ENCODE measurements at places on chromosomes 7 and 10.

DNA sequence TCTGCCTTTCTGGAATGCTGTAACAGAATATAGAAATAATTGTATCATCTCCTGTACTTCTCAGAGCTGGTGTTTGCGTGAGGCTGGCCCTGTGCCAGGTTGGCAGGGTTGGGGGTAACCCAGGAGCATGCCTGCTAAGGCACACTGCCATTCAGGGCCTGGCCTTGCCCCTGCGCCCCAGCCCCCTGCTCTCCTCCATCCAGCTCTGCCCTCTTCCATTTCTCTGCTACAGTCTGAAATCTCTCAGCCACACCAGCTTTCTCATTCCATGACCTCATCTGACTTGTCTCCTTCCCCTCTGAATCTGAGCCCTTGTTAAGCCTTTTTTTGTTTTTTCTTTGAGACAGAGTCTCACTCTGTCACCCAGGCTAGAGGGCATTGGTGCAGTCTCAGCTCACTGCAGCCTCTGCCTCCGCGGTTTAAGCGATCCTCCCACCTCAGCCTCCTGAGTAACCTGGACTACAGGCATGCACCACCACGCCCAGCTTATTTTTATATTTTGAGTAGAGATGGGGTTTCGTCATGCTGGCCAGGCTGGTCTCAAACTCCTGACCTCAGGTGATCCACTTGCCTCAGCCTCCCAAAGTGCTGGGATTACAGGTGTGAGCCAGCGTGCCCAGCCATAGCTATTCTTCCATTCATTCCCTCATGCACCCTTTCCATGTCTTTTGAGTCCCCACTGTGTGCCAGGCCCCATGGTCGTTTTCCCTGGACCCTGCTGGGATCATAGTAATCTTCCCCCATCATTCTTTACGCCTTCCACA is 206.8 kb downstream of the CUX1 start:
- DNase-seq, result no peak

DNA sequence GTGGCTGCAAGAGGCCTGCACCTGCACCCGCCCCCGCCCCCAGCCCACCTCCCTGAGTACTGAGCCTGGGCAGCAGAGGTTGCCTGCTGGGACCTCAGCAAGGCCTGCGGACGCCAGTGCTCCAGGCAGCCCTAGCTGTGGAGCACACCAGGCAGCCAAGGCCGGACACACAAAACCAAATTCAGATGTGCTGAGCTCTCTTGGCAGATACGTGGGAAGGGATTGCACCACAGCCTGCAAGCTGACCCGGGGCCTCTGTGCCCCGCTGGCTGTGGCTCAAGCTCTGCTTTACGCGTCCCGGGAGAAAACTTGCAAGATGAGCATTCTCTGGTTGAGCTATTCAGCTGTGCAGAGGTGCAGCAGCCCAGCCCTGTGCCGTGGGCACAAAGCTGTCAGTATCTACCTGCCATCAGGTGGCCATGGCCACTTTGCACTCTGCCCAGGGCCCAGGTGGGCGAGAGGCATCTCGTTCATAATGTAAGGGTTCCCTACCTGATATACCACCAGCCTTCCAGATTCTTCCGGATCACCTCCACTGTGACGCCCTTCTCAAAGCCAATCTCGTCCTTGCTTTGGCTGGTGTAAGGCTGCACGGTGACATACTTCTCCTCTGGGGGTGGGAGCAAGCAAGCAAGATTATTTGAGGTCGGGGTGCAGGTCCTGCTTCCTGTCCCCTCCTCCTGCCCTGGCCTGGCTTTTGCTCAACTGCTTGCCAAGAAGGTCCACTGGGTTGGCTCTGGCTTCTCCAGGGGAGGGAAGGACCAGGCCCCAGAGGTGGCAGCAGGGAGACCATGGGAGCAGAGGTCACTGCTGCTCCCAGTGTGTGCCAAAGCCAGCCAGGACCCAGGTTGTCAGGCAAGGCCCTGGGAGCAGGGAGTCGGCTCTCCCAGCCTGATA is 123.4 kb downstream of the NEURL1 start:
- no peak for DNase-seq

DNA sequence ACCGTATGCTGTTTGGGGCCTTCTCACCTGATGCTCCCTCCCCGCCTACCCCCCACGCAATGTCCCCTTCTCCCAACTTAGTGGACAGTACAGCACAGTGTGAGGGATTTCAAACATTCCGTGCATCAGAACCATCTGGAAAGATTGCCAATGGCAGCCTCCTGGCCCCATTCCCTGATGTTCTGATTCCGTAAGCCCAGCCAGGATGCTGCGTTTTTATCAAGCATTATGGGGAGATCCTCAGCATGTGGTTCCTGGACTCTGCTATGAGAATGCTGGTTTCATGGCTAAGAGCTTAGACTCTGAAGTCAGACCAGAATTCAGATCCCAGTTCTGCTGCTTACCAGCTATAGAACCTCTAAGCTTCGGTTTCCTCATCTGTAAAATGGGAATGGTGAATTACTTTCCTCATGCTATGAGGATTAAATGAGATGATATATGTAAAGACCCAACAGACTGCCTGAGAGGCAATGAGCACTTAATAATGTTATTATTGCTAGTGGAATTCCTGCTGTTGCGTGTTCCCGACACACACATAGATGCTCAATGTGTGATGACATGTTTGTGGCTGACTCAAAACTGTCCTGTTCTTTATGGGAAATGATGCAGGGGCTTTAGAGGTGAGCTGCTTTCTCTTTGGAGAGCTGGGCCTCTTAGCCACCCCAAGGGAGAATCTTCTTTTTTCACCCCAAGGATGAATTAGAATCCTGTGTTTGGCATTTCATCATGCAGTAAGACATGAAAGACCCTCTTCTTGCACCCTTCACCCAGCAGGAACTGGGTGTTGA is 60.8 kb upstream of the SMNDC1 start:
- no peak for DNase-seq

DNA sequence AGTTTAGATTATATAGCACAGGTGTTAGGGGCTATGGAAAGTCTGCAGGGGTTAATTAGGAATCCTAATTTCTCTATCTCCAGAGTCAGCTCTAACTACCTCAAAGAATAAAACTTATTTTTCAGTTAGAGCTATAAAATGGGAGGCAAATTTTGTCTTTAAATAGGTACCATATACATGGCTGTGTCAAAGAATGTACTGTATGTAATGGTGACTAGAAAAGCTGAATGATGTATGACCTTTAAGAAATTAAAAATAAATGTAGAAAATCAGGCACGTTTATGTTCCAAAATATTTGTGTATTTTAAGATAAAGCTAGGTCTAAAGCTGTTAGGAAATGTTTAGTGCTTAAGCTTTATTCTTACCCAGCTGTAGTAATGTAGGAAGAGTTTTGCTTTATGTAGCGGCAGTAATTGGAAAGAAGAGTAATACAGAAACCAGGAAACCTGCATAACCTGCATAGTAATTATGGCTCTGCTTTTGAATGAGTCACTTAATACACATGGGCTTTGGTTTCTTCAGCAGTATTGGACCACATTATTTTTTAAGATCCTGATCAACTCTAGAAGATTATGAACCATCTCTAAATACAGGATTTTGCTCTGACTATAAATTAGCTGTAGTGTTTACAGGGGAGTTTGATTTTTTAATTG is 85.0 kb downstream of the KMT2E start:
- no peak for DNase-seq

DNA sequence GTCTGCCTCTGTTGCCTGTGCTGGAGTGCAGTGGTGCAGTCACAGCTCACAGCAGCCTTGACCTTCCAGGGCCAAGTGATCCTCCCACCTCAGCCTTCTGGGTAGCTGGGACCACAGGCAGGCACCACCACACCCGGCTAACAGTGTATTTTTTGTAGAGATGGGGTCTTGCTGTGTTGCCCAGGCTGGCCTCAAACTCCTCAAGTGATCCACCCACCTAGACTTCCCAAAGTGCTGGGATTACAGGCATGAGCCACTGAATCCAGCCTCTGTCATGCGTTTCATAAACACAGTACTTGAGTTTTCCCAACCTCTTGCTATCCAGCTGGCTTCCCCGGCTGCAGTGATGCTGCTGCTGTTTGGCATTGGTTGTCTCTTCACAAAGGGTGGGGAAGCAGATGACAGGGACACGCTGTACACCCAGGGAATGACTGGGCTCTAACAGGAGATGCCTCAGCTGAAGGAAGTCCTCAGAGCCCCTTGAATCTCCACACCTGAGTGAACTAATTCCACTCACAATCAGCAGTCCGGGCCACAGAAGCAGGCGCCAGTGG is 191.5 kb downstream of the DIP2C start:
- no peak for DNase-seq

DNA sequence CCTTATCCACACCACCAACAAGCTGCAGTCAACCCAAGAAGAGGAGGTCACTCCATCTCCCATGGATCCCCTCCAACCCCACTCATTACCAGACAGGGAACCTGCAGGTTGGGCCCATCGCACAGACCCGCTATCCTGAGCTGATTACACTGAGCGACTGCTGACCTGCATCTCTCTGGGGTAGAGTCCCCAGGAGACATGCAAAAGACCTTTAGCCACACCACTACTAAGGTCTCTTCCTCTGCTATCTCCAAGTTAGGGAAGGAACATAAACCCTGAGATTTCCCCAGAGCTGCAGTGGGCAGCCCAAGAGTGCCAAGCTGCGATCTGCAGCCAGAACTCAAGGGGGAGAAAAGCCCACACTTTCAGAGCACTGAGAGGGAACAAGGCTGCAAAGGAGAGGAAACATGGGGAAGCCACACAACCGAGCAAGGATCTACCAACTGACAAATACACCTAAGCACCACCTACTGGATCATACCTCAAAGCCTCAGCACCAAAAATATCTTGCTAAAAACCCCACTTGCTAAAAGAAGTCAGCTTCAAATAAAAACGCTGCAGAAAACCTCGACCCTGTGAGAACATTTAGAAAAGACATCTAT is 298.2 kb downstream of the SORCS1 start:
- no peak for DNase-seq

- no peak for DNase-seq
Observed at GRCh38 chr7:29587195-29587808, 23.7 kb downstream of the PRR15 start.

GRCh38 chr7:104225451-104225850 is 17.6 kb upstream of the ORC5 start:
- no peak for DNase-seq

DNA sequence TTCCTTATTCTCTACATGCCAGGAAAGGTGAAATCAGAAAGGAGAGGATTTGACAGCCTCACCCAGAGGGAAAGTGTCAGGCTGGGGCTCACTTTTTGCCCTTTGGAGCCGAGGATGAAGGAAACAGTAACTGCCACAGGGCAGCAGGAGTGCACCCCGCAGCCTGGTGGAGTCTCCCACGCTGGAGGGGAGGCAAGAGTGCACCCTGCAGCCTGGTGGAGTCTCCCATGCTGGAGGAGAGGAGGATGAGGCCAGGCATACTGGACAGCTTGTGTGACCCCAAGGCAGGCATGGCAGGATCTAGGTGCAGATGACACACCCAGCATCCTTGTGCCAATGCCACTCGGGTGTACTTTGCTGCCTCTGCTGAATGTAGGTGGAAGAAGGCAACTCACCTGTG is 484.0 kb downstream of the DNAJB6 start:
- DNase-seq, result no peak

GRCh38 chr7:151024435-151025056 is at the start of gene ATG9B:
TSS of gene ATG9B (minus strand) at chr7:151024494. CDS start at chr7:151024423, 71 bp downstream.
- DNase-seq, result no peak

- DNase-seq, result no peak
Observed at GRCh38 chr7:96174812-96175211, 147.1 kb downstream of the SLC25A13 start.

DNA sequence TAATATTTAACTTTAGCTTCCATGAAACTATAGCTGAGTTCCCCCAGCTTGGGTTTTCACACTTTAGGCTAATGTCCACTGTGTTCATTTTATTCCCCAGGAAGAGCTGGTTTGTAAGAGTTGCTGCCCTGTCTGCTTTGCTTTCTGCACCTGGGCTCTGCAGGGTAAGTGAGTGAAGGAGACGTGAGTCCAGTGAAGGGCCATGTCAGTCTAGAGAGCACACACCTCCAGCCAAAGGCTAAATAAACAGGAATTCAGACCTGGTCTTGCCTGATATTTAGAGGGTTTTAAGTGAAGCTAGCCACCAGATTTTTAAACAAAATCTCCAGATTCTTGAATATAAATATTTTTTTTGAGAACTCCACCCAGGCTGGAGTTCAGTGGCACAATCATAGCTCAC is 24.5 kb upstream of the FZD1 start:
- DNase-seq, result no peak

DNA sequence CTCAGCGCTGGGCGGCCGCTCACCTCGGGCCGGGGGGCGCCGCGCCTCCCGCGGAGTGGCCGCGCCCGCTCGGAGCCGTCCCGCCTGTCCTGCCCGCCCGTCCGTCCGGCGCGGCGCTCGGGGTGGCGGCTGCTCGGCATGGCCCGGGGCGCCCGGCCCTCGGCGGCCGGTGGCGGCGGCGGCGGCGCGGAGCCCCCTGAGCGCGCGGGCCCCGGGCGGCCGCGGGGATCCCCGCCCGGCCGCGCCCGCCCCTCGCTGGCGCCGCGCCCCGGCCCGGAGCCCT is 338 bp downstream of the SDK1 start:
- DNase-seq, result no peak

DNA sequence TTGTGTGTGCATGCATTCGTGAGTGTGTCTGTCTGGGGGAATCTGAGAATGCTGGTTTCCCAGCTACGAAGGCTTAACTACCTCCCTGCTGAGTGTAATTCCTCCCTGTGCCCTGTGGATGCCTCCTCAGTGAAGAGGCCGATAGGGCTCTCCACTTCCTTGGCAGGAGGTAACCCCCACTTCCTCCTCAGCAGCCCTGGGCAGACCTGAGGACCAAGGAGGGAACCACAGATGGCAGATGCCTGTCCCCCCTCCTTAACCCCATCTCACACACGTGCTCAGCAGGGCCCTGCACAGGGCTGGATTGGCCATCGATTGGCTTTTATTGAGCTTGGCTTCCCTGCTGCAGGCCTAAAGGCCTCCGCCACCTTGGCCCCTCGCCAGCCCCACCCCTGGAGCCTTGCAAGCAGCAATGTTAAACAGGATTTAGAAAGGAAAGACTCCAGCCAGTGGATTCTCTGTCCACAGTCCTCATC is 45.6 kb upstream of the LRRC4 start:
- DNase-seq, result no peak

GRCh38 chr7:2247141-2247995 is 5.3 kb downstream of the NUDT1 start:
- DNase-seq, result no peak

- DNase-seq, result no peak
Observed at GRCh38 chr10:117131376-117132327, 6.4 kb downstream of the VAX1 start.

GRCh38 chr7:73303546-73303945 is 5.1 kb downstream of the NSUN5 start:
- DNase-seq, result no peak

GRCh38 chr10:50575477-50576244 is 48.1 kb downstream of the SGMS1 start:
- DNase-seq, result no peak

All from HCT116 (cell line).